ENCODE measurements at places on chromosomes 16 and 17.

DNA sequence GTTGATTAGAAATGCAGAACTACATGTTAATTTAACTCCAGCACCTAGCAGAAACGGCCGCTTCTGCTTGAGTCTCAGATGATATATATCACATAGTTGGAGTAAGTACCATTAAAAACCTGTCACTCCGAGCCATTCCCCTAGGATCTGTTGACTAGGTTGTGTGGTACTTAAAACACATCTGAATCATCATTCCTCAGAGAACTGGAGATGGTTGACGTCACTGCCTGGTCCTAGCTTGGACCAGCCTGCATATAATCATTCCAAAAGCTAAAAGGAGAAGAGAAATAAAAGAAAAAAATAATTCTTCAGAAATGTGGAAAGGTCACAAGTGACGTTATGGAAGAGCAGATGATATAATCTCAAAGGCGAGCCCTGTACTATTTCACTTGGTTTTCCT, 31.3 kb upstream of the RASL10B start:
- DNase-seq = no peak

DNA sequence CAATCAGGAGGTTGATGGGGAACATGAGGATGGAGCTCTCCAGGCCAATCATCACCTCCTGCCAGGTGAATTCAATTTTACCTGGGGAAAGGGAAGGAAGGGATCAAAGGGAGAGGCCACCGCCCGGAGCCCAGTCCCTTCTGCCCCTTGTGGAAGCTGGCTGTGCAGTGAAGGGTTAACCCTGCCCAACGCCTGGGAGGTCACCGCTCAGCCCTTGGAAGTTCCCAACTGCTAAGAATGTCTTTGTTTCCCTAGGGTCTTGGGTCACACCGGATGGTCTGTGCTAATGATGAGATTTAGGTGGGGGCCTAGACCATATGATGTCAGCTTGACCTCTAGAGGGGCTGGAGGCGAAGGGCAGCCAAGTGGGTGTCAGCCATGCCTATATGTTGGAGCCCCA, 52.1 kb upstream of the GCSH start:
- DNase-seq = no peak

GRCh38 chr17:67392111-67392510, 15.0 kb downstream of the PITPNC1 start:
- DNase-seq = no peak

- DNase-seq = no peak
These were observed 29.8 kb upstream of the SPPL2C start for GRCh38 chr17:45814622-45815606.

- no peak for DNase-seq
These were observed 3.2 kb downstream of the TNRC6C start for GRCh38 chr17:77961741-77962140.

GRCh38 chr17:49583889-49584288, 8.2 kb downstream of the NXPH3 start:
- DNase-seq = peak; percentile 27

DNA sequence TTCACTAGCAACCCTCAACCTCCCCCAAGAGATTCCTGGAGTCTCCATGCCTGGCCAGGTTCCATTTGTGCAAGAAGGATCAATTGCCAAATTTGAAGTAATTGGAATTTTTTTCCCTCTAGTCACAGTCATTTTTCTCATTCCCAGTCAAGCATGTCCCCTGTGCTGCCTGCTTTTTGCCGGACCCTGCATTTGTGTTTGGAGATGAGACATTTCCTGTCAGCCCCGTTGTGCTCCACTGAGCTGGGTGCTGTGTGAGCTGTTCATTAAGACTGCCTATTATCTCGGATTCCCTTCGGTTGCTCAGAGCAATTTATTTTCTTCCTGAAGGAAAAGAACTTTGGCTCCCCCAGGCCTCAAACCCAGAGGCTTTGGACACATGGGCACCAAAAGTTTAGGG, 201.0 kb upstream of the NLRP1 start:
- DNase-seq = peak; percentile 94

- peak; percentile 12 for DNase-seq
These were observed 204.8 kb upstream of the CPHXL start for GRCh38 chr16:75931043-75931442.

- DNase-seq = peak; percentile 81
These were observed 16.0 kb upstream of the TANC2 start for GRCh38 chr17:62950067-62950466.

- DNase-seq = peak; percentile 11
These were observed 2.5 kb upstream of the ZNF423 start for GRCh38 chr16:49858200-49859124.

DNA sequence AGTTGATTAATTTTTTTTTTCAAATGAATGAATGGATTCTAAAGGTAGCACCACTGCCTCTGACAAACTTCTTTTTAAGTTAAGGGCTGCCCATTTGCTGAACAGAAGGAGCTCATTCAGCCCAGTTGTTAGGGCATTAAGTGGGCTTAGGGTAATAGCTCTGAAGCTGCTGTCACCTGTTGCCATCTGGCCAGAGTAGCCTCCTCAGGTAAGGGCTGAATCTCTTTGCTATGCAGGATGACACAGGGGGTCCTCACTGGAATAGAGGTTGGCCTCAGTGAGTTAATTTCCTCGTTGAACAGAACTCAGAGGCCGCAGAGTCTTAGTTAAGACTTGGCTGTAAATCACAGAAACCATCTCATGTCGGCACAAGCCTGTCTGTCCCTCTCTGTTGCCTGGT, 232.8 kb downstream of the CCDC182 start:
- no peak for DNase-seq

DNA sequence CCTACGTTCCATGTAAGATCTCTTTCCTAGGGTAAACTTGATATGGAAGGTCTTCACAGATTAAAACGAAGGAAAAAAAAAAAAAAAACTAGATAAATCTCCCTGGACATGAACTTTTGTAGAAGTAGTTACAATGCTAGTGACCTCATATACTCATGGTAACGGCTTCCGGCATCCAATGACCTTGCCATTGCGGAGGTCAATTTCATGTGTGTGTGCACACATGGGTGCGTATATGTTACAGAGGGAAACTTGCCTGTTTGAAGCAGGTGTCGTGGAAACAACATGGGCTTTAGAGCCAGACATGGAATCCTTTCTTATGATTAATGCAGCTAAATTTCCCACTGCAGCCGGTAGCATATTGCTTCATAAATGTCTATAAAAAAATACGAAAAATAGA, 435.5 kb downstream of the MAF start:
- no peak for DNase-seq

- DNase-seq = peak; percentile 42
These were observed 209.7 kb downstream of the CCDC182 start for GRCh38 chr17:57535249-57535966.

DNA sequence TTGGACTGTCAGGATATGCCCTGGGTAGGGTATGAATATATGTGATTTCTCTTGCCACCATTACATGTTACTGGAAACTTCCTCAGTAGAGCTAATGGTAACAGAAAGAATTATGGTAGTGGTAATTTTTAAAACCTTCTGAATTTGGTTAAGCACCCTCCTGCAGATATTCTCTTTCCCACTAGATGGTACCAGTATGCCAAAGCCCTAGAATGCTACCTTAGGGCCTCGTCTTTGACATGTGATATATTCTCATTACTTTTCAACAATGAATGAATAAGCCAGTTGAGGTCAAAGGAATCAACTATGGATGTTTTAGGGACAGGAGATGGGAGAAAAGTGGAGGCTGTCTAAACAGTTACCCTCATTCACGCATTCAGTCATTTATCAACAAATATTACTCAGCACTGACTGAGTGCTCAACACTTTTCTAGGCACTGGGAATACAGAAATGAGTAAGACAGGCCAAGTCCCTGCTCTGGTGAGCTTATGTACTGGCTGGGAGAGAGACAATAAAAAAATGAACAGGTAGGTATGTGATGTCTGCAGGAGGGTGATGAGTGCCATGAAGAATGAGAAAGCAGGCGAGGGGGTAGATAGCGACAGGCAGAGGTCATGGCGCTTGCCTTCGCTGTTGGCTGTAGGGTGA, 14.7 kb downstream of the CDH13 start:
- peak; percentile 52 for DNase-seq

- DNase-seq = no peak
These were observed 34.3 kb downstream of the C17orf75 start for GRCh38 chr17:32307658-32308057.

GRCh38 chr16:19991614-19992013, 82.1 kb downstream of the GPR139 start:
- DNase-seq = no peak

DNA sequence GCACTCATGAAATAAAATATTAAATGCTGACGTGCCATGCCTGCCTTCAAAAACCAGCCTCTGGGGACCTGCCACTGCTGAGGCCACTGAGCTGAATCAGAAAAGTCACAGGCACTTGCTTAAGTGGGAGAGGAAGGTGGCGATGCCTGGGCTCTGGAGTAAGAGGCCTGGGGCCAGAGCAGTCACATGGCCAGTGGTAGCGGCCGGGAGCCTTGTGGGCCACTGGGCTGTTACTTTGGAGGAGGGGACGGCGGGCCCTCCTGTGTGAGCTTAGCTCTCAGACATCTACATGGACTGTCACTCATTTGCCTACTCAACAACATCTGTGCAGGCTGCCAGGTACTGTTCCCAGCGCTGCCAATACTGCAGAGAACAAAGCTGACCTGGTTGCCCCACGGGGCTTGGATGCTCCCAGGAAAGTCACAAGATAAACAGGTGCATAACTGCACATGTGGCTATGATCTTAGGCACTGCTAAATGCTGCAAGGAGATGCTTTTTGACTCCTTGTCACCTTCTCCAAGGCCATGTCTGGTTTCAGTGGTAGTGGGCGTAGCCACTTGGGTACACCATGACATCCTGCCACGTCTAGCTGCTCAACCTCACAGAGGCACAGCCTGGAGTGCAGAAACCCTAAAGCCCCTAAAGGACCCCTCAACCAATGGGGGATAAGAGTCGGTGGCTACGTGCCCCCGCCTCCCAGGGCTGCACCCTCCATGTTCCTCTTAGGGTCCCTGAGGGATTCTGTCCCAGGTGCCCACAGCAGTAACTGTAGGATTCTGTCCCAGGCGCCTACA, 11.6 kb downstream of the COTL1 start:
- DNase-seq = no peak

- DNase-seq = no peak
These were observed 423.9 kb downstream of the WWOX start for GRCh38 chr16:78523212-78523985.

DNA sequence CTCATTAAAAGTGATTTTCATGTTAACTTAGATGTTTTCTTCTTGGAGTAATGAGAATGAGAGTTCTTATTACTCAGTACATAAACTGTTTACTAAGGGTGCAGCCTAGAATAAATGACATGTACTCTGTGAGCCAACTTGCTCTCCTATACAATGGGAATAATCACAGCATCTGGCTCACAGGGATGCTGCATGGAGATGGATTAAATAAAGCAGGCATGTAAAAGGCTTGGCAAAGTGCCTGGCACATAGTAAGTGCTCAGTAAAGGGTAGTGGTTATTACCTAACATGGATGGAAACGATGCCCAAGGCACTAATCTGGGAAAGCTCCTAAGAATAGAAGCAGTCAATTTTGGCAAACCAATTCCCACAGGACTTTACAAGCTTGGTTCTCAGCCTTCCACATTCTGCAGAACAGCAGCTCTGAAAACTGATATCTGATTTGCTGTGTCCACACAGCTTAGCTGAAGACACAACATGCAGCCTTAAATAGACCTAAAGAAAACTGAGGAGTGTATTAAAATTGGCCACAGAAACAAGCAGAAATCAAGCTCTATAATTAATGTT, 176.1 kb downstream of the ABCC12 start:
- DNase-seq = peak; percentile 6

GRCh38 chr16:58389724-58390123, 2.5 kb upstream of the GINS3 start:
- DNase-seq = no peak

- DNase-seq = no peak
These were observed 333.8 kb downstream of the HAPSTR1 start for GRCh38 chr16:9425236-9425635.

DNA sequence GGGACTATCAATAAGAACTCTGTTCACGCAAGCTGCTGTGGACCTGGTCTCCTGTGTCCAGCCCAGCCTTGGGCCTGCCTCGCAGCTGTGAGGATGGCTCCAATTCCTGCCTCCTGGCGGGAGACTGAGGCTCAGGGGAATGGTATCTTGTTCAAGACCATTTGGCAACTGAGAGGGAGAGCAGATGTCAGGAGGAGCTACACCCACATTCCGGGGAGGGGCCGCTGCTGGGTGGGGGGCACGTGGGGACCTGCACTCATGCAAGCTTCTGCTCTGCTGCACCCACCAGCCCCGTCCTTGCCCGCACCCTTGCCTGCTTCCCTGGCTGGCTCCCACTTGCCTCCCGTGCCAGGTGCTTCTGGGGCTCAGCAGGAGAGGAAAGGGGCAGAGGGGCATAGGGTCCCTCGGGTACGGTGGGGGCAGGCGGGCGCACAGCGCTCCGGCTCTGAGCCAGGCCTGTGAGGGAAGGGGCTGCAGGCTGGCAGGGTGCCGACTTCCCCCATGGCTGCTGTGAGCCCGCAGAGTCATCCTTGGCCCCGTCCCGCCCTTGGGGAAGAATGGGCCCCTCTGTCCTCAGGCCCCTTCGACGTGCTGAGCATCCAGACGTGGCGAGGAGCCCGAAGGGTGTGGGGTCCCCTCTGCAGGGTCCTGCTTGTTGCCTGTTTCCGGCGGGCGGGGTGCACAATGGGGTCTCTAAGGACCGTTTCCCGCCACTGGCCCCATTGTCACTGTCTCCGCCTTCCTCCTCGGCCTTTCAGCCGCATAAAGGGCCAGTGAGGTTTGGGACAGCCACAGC, 2.7 kb downstream of the METRN start:
- DNase-seq = no peak

- no peak for DNase-seq
These were observed 33.8 kb downstream of the EPN2 start for GRCh38 chr17:19270704-19271611.

DNA sequence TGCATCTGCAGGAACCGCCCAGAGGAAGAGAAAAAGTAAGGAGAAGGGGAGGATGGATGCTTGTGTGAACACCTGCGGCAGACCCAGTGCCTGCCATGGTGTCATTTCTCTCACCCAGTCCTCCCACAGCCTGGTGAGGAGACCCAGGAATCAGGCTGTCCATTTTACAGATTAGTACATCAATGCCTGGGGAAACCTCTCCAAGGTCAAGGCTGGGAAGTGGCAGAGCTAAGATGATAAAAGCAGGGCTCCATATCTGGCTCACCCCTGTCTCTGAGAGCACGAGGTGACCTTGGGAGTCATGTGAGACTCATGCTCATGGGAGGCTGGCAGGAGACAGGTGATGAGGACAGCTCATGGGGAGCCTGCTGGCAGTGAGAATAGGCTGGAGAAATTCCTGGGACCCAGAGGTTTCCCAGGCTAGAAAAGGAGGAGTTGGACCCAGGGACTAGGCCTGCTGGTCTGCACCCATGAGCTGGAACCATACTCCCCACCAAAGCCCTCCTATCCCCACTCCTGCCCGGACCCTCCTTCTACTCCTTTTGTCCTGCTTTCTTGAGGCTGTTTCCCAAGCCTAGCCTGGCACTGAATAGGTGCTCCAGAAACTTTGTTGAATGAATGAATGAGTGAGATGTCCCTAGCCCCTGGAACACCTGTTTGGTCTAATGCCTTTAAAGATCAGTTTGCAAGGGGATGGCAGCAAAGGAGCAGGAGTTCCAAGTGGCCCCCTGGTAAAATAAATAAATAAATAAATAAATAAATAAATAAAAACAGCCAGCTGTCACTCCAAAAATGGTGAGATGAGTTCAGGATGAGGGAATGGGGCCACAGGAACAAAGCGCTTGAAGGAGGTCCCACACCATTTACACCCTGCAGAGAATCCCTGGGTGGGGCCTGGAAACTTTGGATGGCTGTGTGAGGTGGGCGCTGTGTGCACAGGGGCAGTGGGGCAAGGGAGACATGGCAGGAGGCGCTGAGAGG, 1.6 kb downstream of the ZNF629 start:
- DNase-seq = no peak

- DNase-seq = no peak
These were observed 6.7 kb upstream of the CIITA start for GRCh38 chr16:10870137-10870776.

GRCh38 chr16:4384509-4384942, 12.9 kb downstream of the VASN start:
- DNase-seq = peak; percentile 78
